Thoracic aorta (tissue), 2 donors: ENCODE measurements at places on chromosomes 5 and 9.

DNA sequence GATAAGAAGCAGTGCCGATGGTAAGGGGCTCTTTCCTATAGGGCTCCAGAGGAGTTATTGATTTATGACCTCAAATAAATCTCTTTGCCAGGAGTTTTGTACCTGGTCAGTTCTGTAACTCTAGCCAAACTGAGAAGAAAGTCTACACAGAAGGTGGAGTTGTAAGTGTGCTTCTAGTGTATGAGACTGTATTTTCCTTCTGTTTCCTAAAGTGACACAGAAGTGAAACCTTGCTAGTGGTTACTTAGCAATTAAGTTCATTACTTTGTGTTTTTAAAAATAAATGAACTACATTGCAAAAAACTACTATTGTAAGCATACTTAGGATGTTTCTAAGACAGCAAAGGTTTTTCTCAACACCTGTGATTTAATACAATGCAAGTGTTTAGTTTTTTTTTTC, 48.7 kb upstream of the ACTBL2 start:
- no peaks in the 10 kb centered on the region for H3K36me3 ChIP-seq
- no peaks in the 10 kb centered on the region for H3K27me3 ChIP-seq
- no peaks in the 10 kb centered on the region for H3K4me1 ChIP-seq
- no peak overlapping the region for H3K27ac ChIP-seq

- H3K36me3 ChIP-seq: no peaks in the 10 kb centered on the region
- no peak overlapping the region for H3K27ac ChIP-seq
- DNase-seq: no peak
- no peak overlapping the region for H3K4me3 ChIP-seq
- H3K4me1 ChIP-seq: peaks cover 23% of the 10 kb centered on the region
These were observed 14.2 kb upstream of the PALM2AKAP2 start for GRCh38 chr9:109765830-109766229.

GRCh38 chr5:96093890-96094381, 132.3 kb upstream of the ELL2 start:
- no peaks in the 10 kb centered on the region for H3K27me3 ChIP-seq
- DNase-seq: no peak
- H3K36me3 ChIP-seq: no peaks in the 10 kb centered on the region
- H3K4me3 ChIP-seq: no peak overlapping the region

DNA sequence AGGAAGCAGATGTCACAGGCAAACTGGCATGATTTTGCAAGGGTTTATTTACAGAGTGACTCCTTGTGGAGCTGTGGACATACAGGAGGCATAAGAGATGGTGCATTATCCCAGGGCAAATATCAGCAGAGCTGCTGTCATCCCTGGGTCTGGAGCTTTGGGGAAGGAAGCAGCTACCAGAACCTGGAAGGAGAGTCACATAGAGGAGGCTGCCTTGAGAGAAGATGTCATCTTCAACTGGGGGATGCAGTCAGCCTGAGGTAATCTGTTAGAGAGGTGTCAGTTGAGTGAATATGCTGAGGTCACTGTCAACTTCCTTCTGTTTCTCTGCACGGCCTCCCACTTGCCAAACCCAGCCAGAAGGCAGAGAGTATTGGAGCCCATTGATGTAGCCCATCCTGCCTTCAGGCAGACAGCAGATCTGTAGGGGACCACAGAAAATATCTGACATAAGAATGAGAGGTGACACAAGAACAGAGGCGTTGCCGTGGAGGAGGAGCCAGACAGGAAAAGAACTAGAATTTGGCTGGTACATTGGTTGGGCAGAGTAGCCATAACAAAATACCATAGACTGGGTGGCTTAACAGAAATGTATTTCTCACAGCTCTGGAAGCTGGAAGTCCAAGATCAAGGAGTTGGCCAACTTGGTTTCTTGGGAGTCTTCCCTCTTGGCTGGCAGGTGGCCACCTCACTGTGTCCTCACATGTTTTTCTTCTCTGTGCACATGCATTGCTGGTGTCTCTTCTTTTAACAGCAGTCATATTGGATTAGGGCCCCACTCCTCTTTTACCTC, 102.8 kb downstream of the SNX18 start:
- no peaks in the 10 kb centered on the region for H3K27me3 ChIP-seq
- peak overlapping the region; percentile 87 for H3K27ac ChIP-seq

GRCh38 chr9:126985870-126986498, 71.4 kb downstream of the RALGPS1 start:
- H3K4me1 ChIP-seq: peaks cover 13% of the 10 kb centered on the region
- H3K27me3 ChIP-seq: no peaks in the 10 kb centered on the region
- no peak overlapping the region for H3K27ac ChIP-seq
- no peak overlapping the region for H3K4me3 ChIP-seq
- H3K36me3 ChIP-seq: no peaks in the 10 kb centered on the region

GRCh38 chr5:177256296-177256695, 47.2 kb downstream of the RAB24 start:
- H3K27ac ChIP-seq: no peak overlapping the region
- H3K36me3 ChIP-seq: peaks cover 48% of the 10 kb centered on the region
- H3K4me1 ChIP-seq: no peaks in the 10 kb centered on the region
- DNase-seq: no peak

GRCh38 chr9:7823651-7824050, 24.1 kb upstream of the DMAC1 start:
- peaks cover 5% of the 10 kb centered on the region for H3K4me1 ChIP-seq
- no peaks in the 10 kb centered on the region for H3K36me3 ChIP-seq
- H3K27me3 ChIP-seq: no peaks in the 10 kb centered on the region
- H3K4me3 ChIP-seq: no peak overlapping the region
- H3K27ac ChIP-seq: no peak overlapping the region
